ENCODE measurements at places on chromosomes 5 and 9.

- peak; percentile 90 for DNase-seq
These were observed 36.2 kb downstream of the SNX18 start for GRCh38 chr5:54553659-54554207.

DNA sequence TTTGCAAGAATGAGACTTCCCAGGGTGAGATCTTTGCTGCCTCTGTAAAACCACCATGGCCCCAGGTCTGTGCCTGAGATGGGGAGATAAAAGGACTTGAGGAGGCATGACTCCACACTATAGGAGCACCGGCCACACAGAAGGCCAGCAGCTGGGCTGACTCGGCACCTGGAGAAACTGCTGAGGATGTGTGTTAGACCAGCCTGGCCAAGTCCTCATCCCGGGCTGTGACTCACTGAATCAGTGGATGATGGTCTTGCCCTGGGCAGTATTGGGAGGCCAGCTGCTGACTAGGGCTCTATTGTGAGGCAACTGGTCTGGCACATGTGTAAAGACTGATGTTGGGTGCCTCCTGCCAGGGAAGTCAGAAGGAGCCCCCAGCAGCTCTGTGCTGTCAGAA, 286.2 kb downstream of the ACTL7B start:
- no peak for DNase-seq

GRCh38 chr9:86809151-86809550, 138.2 kb downstream of the GAS1 start:
- DNase-seq: no peak

DNA sequence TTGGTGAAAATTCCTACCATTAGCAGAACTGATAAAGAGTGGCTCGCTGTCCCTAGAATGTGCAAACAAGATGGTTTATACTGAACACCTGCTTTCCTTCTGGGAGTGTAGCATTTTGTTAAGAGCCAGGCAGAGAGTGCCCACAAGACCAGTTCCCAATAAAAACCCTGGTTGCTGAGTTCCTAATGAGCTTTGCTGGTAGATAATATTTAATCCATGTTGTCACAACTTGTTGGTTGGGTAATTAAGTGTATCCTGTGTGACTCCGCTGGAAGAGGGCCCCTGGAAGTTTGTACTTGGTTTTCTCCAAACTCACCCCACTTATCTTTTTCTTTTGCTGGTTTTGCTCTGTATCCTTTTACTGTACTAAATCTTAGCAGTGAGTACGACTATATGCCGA, 39.5 kb upstream of the GOLGA1 start:
- DNase-seq: no peak

DNA sequence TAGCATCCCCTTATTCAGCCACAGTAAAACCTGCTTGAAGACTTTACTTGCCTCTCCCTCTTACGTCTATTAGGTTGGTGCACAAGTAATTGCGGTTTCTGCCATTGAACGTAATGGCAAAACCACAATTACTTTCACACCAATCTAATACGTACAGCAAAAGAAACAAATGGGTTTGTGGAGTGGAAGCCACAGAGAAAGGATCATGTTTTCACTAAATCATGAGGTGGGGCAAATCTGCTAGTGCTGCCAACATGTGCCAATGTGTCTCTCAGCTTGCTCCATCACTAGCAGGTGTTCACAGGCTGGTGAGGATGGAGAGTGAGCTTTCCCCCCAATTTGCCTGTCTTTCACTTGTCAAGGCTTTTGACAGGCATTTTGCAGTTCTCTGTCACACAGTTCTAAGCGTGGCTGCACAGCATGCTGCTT, 15.9 kb downstream of the DMAC1 start:
- no peak for DNase-seq

All from Ammon's horn (tissue), 1 donor.